Activated CD4-positive, alpha-beta T cell treated with anti-CD3 and anti-CD28 coated beads for 1 hour (primary cell): ENCODE measurements at places on chromosomes 3 and 15.
A peak's percentile ranks its signal among the peaks of the same experiment; 100 is the strongest.

GRCh38 chr15:93362203-93362602 lies 273.2 kb upstream of the RGMA start:
- no peak for DNase-seq

- DNase-seq = no peak
Measured at GRCh38 chr3:52502808-52503350, 7.7 kb downstream of the STAB1 start.

DNA sequence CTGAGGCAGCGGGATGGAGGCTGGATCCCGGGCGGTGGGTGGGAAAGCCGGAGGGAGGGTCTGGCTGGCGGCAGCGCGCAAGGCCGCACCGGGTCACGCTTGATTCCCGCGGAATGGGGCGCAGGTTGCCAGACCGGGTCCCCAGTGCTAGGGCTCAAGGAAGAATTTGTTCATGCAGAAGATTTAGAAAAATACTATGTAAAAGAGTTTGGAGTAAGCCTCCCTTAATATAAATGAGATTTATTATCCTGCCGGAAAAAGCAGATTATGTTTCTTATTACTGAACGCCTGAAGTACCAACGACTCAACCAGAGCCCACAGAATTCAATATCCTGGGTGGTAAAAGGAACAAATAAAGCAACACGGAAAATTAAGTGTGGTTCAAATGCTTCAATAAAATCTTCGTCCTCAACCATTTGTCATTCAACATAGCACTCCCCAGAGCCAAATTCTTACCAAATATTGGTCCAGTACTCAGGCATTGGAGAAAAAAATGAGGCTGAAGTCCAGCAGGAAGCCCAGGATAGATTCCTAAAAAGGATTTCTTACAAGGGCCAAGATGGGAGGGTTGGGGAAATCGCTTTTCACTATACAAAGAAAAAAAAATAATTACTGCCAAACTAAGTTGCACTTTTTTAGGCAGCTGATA lies 1.2 kb upstream of the ZBTB20 start:
- DNase-seq = no peak

DNA sequence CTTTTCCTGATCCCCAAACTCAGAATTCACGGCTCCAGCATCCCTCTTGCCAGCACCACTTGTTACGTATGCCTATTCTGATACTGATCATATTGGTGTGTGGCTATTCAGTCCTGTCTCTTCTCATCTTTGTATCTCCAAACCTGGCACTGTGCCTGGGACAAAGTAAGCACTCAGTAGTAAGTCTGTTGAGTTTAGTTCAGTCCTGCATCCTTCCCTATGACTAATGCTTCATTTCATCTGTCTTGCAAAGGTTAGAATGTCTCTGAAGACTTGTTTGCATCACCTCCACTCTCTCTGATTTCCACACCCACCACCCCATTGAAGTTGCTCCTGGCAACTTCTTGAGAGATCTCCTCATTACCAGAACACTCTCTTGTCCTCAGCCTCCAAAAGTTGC lies 80.3 kb downstream of the HMG20A start:
- DNase-seq = no peak

DNA sequence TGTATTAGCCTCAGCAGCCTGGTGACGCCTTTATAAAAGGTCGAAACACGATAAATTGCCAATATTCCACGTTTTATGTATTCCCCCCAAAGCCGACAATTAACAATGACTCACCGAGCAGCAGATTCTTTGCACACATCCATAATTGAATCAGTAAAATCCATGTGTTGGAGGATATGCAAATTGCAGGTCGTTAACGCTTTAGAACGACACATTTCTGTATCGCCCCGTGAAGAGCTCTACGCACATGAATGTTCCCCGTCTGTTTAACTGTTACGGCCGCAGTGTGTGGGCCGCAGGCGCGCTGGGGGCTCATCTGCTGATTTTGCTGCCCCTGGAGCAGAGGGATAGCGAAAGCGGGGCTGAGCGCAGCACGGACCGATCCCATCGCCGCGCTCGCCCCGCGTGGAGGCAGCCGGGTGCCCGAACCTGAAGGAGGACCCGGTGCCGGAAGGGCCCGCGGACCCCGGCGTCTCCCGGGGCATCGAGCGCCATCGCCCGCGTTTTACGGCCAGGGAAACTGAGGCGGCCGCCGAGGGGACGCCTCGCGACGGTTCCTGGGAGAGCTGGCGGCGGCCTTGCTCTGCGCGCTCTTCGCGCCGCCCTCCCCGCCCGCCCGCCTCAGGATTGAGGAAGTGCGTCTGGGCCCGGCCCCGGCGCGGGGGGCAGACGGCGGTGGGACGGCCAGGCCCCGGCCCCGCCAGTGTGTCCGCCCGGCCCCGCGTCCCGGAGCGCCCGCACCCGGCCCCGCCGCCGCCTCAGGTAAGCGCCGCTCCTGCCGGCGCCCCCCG lies at the start of gene LRRK1:
LRRK1 (plus strand) TSS at position 668 of the 791 bp plus-strand sequence. CDS start 5,276 bp downstream, outside the sequence.
- no peak for DNase-seq

- DNase-seq = no peak
Measured at GRCh38 chr3:12186515-12187286, 28.0 kb upstream of the TIMP4 start.

GRCh38 chr3:19641408-19641807 lies 292.6 kb downstream of the EFHB start:
- no peak for DNase-seq

DNA sequence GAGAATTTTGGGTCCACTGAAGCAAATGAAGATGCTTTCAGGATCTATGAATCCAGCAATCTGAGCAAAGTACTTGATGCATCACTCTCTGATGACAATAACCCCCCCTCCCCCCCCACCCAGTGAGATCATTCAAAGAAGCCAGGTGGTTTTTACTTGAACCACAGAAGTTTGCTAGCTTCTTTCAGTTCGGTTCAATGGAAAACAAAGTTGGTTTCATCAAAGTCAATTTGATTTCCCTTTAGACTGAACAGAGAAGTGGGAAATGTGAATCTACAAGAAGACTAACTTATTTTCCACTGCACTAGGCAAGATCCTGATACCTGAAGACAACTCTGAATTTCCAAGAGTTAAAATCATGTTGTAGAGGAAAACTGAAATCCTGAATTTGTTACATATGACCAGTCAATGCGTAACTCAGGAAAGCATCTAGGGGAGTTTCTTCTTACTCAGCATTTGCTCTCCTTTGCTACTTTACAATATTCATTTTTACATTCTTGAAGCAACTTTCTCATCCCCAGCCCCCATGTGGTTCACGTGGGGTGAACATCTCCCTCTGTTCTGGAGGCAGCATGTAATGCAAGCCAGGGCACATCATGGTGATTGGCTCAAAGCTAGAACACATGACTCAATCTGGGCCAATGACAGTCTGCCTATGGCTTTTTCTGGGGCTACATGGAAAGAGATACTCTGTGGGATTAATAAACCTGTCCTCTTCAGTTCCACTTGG lies 572.6 kb downstream of the FOXP1 start:
- DNase-seq = peak; percentile 38

DNA sequence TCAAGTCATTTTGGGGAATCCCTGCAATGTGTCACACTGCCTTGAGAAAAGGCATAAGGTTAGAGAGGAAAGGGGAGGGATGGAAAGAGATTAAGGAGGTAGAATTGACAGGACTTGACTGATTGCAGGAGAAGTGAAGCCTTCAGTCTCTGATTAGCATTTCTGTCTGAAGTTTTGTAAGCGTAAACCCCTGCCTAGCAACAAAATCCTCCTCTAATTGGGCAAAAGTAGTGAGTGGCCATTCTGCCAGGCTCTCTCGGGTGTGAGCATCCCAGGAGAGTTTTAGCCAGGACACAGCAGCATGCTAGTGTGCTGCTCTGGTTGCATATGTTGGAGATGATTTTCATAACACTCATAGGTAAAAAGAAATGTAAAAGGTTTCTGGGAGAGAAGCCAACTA lies 117.0 kb upstream of the MRPL3 start:
- no peak for DNase-seq

DNA sequence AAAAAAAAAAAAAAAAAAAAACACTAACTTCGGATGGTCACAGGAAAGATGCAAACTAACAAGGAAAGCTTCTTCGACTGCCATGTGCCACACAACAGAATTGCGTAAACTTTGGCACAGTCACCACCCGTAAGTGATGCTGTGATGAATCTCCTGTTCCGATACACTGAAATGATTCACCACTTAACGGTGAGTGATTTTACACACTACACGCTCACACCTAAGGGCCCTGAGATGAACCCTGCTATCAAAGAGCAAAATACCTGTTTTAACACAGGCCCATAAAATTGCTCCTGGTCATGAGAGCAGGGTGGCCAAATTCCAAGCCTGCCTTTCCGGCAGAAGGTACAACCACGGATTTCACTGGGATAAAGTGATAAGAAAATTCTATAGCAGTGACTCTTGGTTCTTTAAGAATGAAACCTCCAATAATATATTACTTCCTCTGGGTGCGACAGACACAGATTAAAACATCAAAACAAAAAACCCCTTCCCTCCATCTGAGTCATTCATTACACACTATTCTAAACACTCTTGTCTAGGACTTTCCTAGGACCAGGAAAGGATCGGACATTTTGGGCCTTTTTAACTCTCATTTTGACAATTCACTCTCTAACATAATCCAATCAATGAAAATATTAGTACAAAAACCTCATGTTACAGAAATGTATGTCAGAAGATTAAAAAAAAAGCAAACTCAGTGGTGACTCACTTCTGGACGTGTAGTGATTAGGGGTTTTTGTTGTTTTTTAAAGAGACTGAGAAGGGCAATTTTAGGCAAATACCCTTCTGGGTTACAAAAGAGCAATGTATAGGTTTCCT lies 28.3 kb downstream of the LRIG1 start:
- DNase-seq = no peak

GRCh38 chr15:71925145-71925544 lies 114.8 kb downstream of the NR2E3 start:
- no peak for DNase-seq

DNA sequence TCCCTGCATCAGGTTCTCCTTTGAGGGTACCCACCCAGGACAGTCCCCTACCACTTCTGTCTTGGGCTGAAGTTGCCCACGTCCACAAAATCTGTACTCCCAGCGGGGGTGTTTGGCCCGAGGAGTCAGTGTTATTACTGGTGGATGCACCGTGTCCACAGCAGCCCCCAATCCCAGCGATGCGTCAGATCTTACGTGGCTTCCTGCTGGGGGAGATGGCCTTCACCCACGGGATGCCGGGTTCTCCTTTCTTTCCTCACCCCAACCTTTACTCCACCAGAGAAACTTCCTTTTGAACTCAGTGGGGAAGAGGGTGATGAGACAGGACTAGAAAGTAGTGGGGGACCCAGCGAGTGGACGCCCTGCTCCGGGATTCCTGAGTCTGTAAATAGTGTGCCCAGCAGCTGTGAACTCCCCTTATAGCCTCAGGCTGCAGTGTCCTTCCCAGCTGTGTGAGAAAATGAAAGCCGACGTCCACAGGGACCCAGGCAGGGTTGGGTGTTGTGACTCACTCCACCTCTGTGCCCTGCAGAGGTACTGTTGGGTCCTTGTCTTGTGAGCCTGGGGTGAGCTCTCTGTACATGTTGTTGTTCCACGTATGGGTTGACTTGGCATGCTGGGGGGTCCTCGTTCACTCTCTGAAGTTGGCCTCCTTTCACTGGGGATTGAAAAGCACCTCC lies 31.5 kb downstream of the CRTAP start:
- DNase-seq = no peak

DNA sequence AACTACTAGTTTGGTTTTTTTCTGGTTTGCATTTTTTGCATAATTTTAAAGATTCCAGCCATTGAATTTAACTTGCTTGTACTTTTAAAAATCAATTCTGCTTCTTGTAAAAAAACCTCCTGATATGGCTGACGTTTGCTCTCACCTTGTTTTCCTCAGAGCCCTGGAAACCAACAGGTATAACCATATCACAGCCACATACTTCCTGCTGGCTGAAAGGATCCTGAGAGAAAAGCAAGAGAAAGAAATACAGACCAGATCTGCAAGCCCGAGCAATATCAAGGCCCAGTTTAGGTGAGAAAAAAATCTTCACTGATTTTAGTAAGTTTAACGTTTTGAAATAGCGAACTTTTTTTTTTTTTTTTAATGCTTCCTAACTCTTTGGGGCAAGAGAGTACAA lies 56.8 kb downstream of the SNRK start:
- DNase-seq = no peak

- DNase-seq = no peak
Measured at GRCh38 chr15:65394280-65394789, 16.5 kb upstream of the IGDCC3 start.

GRCh38 chr3:112090887-112091586 lies 4.8 kb downstream of the C3orf52 start:
- DNase-seq = no peak

- DNase-seq = peak; percentile 9
Measured at GRCh38 chr15:39919748-39920509, at the start of gene GPR176. GPR176 (minus strand) TSS chr15:39920266; CDS start chr15:39920026, 240 bp downstream.

DNA sequence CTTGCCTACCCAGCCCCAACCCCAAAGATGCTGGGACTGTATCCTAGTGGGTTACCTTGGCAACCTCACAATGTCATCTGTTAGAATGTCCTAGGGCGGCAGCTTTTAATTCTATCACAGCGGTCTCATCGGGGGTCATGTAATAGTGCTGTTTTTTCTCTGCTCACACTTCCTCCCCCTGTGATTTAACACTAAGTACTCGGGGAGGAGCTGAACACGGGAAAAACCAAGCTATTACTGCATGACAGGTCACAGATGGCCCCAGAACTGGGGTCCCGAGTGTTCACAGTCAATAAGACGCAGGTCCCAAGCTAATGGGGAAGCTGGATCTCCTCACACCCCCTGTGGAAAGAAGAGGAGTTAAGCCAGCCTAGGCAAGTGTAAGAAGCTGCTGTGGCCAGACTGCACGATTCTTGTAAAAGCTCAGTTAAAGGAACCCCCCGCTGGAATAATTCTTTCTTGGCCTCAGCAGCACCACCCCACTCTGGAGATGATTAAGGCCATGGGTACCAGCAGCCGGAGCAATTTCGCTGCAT lies 2.5 kb upstream of the RFTN1 start:
- DNase-seq = no peak

DNA sequence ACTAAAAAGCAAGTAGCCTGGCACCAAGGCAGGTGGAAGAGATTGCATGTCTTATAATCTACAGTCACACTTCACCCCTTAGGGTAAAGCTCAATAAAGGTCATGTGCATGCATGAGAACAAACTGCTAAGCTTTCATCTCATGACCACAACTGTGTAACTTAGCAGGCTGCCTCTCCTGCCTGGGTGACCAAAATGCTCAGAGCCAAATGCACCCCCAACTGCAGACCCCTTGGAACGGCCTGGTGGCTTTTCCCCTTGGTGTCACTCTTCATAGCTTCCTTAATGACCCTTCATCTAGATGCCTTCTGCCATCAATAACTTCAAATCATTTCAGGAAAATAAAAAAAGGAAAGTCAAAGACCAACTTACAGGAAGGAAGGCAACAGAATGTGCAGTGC lies 88.1 kb downstream of the ADAMTS17 start:
- DNase-seq = no peak

GRCh38 chr3:114446600-114446999 lies 152.8 kb downstream of the TIGIT start:
- no peak for DNase-seq

DNA sequence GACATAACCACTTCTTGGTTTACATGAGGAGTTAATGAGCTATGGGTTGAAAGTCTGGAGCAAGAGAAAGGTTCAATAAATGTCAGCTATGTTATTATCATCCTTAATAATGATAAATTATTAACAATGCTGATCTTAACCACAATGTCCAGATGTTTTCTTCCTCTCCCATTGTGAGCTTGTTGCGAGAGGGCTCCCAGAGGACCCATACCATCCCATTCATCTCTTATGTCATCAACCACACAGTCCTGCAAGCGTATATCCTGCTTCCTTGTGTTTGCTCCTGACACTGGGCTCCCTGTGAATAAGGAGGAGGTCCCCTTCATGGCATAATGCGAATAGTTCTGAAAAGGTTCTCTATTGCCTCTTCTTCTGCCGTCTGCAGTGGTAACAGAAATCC lies 266.8 kb downstream of the TLE3 start:
- DNase-seq = no peak

- DNase-seq = no peak
Measured at GRCh38 chr15:84772467-84772866, 24.1 kb downstream of the ZNF592 start.
